CD4-positive, alpha-beta T cell treated with Interleukin-4 for 4 hours (primary cell): ENCODE measurements at places on chromosomes 1 and 21.
A peak's percentile ranks its signal among the peaks of the same experiment; 100 is the strongest.

GRCh38 chr21:38898422-38899096, 92.8 kb downstream of the ETS2 start:
- DNase-seq, result no peak

DNA sequence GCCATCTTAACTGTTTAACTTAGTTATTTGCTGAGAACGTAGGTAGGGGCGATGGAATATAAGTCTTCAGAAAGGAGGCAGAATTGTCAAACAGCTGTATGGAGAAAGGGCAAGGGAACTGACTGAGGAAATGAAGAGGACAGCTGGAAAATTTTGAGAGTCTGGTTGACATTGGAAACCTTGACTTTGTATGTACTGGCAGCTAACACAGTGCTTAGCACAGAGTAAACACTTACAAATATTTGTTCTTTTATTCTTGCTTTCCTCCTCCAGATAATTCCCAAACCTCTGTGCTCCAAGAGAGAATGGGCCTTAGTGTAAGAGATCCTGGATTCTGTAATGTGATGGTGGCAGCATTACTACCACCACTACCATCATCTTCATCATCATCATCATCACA, 91.3 kb downstream of the ZSCAN20 start:
- DNase-seq, result no peak

- no peak for DNase-seq
Measured at GRCh38 chr1:96559707-96560596, 161.6 kb upstream of the PTBP2 start.

- DNase-seq, result no peak
Measured at GRCh38 chr21:19031953-19032352, 628.4 kb upstream of the TMPRSS15 start.

GRCh38 chr1:239511875-239512274, 125.5 kb downstream of the CHRM3 start:
- DNase-seq, result no peak

DNA sequence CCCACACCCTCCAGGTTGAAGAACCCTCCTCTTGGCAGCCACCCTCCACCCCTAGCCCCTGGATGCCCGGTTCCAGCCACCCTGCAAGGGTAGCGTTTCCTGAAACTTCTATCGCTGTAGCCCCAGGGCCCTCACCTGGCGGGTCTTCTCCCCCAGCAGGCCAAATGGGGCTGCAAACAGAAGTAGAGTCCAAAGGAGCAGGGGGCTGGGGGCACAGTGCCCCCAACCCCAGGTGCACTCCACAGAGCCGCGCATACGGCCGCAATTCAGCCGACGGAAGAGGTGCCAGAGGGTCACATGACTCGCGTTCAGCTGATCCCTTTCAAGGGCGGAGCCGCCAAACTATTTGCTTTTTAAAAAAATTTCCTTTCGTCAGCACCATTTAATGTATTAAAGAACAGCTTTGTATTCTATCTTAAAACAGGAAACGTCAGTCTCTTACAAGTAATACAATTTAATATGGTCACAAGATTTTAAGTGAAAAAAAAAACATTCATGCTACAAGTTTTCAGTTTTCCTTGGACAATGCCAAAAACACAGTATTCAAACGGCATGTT, at the start of gene GLMP:
Gene GLMP, minus strand, starts transcription at position 289 of the 557 bp plus-strand sequence. Its CDS starts 34 bp downstream, at position 255.
- peak; percentile 57 for DNase-seq

GRCh38 chr1:38370716-38371504, 324.3 kb upstream of the POU3F1 start:
- no peak for DNase-seq

DNA sequence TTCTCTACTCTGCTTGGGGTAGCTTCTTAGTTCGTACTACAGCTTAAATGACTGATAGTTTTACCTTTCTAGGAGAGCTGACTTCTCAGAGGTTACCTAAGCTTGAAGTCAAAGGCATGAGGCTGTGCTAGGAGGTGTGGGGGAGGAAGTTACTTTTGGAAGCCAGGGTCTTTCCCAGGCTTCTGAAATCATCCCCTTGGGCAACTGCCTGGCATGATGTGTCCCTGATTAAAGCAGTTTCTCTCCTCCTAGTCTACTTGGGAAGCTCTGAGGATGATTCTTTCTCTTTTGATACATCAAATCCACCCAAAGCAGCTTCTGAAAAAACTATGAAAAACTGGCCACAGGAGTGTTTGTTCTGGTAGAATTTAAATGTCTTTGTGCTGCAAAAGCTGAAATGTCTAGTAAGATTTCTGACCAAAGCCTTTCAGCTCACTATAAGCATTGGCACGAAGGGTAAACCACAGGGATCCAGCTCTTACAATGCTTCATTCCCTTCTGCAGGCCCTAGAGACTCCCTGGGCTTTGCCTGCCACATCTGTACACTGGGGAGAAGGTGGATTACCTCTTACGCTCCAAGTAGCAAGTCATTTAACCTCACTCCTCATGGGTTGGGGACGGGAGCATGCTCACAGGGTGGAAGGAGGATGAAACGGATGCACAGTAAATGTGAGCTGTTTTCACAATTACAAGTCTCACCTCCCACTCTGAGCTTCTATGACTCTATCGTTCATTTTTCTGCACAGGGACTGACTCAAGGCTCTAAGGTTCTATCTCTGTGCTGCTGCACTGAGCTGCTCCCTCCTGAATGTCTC, 59.6 kb downstream of the RUNX1 start:
- peak; percentile 42 for DNase-seq

DNA sequence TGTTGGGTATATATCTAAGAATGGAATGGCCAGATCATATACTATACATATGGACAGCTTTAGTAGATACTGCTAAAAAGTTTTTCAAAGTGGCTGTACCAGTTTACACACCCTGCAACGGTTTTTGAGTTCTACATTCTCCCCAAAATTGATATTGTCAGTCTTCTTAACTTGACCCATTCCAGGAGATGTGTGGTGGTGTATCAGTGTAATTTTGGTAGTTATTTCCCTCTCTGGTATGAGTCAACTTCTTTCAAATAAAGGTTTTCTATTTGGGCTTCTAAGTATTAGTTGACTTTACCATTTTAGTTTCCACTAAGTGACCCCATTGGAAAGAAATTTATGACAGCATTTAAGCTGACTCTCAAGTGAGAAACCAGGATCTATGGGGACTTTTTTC, 29.2 kb downstream of the INKA2 start:
- DNase-seq, result no peak

GRCh38 chr1:59077466-59078069, 219.3 kb upstream of the FGGY start:
- no peak for DNase-seq

DNA sequence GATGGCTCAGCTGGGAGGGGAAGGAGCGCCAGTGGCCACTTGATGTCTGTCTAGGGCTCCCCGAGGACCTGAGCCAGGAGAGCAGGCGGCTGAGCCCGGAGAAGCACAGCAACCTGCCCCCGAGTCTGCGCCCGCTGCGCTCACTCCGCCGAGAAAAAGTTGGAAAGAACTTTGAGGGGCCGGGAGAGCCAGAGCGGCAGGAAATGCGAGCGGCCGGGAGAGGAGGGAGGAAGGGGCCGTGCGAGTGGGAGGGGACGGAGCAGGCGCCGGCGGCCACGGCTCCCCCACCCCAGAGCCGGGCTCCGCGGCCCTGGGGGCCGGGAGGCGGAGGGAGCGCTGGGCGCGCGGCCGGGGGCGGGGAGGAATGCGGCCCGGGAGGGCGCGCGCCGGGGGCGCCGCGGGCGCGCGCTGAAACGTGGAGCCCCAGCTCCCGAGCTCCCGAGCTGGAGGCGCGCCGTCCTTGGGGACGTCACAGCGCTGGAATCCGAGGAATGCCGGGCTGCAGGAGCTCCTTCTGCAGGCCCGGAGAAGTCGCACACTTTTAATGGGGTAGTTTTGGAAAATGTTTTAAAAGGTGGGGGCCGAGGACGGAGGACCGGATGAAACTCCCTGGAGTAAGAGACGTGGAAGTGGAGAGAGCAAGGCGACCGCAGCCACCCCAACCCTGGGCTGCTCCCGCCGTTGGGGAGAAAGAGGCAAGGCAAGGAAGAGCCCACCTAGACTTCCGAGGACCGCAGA, at the start of gene PTPN14:
Gene PTPN14, minus strand, starts transcription at position 167 of the 738 bp plus-strand sequence. CDS start 86,799 bp downstream, outside the sequence.
- DNase-seq, result no peak

DNA sequence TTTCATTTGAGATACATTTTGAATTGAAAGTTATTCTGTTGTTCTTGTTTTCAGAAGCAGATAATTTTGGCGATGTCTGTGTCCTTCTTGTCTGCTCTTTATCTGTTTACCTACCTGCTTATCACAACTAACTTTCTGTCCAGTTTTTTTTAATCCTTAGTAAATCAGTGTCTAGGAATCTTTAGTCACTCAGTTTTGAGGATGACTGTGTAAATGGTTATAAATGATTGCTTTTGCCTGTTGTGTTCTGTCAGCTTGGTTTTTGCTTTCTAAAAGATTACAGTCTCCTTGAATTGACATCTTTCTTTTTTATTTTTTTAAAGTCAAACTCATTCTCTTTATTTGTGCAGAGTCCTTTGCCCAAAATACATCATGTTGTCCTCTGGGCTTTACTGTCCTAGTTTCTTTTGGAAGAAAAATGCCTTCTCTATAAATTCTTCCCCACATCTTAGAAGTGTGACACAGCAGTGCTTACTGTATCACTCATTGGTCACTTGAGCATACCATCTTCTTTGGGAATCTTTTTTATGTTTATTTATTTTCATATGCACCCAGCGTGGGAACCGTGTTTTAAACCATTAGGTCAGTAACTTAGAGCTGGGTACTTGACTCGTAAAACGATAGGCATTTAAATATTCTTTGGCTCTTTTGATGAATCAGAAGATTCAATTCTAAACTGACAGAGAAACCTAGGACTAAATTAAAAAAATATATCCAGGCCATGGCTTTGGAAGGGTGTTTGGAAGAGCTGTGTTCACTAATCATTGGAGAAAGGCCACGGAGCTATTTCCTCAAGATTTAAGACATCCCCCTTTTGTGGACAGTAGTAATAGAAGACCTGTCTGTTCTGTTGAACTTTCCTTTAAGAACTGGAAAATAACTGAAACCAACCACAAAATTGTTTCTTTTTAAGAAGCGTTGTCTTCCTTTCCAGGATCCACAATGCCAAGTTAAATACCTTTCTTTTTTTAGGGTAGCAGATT, 20.9 kb downstream of the LAMC1 start:
- DNase-seq, result no peak

DNA sequence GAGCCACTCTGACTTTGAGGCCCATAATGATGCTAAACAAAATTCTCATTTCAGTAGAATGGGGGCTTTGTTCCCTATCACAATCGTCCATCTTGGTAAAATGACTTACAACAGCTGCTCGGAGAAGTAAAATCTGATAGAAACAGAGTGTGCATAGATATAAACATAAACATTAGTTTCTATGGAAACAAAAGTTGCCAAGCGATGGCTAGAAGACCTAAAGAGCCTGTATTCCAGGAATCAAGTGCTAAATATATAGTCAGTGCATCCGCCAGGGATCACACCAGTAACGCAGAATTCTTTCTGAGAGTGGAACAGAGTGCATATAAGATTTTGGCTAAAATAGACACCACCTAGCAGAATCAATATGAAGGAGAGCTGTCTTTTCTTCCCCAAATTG, 91.2 kb upstream of the KAZN start:
- no peak for DNase-seq

DNA sequence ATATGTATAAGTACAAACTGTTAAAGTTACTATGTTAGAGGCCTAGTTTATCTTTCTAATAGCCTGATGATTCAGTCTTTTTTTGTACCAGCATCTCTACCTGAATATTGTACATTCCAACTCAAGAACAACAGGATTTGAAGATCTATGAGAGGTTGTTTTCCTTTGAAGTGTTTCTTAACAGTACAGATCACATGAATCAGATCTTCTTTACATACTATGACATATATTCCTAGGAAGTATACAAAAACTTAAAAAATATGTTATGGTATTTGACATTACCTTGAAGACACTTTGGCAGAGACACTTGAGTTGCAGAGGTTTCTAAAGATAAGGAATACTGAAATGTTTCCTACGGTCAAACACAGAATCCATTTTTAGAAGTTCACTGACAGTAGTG, 1280.9 kb downstream of the KCNT2 start:
- DNase-seq, result no peak

GRCh38 chr1:221456918-221457317, 285.0 kb downstream of the DUSP10 start:
- no peak for DNase-seq

- DNase-seq, result peak; percentile 41
Measured at GRCh38 chr1:23108918-23109533, 59.6 kb downstream of the LUZP1 start.

- DNase-seq, result peak; percentile 51
Measured at GRCh38 chr1:1573843-1574720, 581 bp downstream of the SSU72 start.

GRCh38 chr1:45516036-45516435, 5.6 kb downstream of the PRDX1 start:
- no peak for DNase-seq

DNA sequence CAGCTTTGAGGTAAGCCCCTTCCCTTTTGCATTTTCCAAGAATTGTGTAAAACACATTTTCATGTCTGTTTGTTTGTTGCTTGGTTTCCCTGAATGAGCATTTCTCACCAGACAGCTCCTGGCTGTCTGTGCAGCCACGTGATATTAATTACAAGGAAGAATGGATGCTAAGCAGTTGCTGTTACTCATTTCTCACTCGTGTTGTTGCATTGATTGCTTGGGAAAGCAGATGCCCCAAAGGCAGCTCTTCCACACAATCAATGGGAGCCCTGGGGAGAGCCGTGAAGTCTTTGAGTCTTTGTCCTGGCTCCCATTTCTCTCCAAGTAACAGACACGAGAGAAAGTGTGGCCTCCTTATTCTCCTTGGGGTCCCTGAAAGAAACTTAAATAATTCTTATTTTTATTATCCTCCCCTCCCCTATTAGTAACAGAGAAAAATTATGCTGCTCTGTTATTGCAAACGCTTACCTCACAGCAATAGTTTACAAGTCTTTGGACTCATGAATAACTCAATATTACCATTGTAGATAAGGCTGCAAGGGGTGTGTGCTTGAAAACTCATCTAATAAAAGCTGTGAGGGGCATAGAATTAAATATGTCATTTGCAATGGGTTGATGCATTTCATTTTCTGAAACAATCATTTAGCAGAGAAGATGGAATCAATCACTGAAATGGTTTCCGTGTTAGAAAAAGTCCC, 127.7 kb upstream of the CAMK1G start:
- DNase-seq, result no peak

DNA sequence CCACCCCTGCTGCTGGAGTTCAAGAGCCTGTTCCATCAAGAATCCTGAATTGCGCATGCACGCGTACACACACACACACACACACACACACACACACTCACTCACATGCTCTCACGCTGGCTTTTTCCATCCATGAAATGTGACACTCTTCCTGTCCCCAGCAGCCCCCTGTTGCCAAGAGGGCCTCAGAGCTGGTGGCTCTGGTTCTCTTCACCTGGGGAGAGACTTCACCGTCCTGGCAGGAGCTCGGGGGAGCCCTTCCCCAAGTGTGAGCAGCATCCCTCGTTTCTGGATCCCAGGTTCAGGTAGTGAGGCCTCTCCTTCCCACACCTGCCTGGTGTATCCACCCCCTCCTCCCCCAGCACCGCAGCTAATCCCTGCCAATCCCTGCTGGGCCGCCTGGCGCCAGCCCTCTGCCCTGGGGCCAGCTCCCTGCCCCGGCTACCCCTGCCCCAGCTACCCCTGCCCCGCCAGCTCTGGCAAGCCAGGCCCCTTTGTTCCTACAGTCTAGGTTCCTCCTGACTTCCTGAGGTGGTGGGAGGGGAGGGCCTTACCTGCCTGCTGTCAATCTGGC, 9.9 kb downstream of the PLOD1 start:
- no peak for DNase-seq
